ENCODE measurements at places on chromosomes 2 and 18.

- DNase-seq, result no peak
Observed at GRCh38 chr2:206164261-206164862, 4.7 kb downstream of the EEF1B2 start.

- peak; percentile 44 for DNase-seq
Observed at GRCh38 chr2:170715062-170715931, at the start of gene SP5. Gene SP5 (plus strand): TSS chr2:170715337. CDS start chr2:170715513, 176 bp downstream.

- no peak for DNase-seq
Observed at GRCh38 chr2:74617122-74617521, 31.0 kb downstream of the M1AP start.

GRCh38 chr18:23442958-23443357 lies 10.1 kb upstream of the RIOK3 start:
- no peak for DNase-seq

- no peak for DNase-seq
Observed at GRCh38 chr18:58861861-58862301, 2.8 kb upstream of the ZNF532 start.

DNA sequence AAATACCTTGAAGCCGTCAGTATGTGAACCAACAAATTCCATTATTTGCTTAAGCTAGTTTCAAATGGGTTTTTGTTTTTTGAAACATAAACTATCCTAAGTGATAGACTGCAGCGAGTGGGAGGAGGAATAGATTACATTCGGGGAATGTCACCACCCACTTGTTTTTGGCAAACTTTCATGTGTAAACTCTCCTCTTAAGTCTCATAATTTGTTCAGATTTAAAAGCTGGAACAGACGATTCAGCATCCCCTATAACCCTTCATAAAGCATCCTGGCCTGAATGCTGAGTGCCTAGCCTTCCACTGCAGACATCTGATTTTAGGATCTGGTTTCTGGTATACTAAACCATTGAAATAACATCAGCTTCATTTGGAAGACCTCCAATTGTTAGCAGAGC lies 51.0 kb downstream of the CPO start:
- DNase-seq, result no peak

DNA sequence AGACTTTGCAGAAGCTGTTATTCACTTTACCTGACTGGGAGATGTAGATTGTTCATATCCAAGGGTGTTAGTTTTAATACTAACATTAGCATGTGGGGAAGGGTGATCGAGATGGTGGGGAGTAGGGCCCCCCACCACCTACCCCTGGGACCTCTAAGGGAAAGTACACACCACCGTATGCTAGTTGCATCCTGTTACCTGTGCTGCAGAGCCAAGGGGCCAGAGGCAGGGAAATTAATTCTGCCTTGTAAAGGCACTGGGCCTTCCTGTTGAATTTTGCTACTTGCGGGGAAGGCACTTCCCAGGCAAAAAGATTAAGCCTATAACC lies 9.0 kb downstream of the STEAP3 start:
- DNase-seq, result no peak

DNA sequence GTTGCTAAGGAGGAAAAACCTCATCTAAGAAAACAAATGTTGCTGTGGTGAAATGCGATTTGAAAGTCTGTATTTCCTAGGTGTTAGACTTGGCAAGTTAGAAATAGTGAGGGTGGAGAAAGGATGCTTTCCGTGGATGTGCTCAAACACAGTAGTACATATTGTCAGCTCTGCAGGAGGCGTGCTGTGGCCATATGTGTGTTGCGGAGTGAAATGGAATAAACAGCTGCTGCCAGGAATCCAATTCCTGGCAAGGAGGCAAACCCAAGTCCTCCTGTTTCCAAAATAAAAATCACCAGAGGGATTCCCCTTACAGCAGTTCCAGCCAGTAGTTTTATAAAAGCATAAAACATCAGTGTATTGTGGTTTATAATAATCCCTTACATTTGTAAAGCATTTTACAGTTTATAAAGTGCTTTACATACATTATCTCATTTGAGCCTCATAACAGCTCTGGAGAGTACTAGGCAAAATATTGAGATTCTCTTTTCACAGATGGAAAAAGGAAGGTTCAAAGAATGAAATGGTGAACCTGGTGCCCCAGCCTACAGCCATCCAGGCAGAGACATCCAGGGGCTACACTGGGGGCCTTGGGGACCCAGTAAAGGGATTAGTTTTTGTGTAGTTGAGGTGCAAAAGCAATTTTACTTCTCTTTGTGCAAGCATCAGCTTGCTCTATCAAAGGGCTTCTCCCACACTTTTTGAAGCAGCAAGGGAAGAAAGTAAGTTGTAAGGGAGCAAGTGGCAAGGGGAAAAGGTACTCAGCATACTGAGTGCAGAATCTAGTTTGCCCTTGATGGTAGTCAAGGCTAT lies 206.0 kb downstream of the AGPS start:
- no peak for DNase-seq

DNA sequence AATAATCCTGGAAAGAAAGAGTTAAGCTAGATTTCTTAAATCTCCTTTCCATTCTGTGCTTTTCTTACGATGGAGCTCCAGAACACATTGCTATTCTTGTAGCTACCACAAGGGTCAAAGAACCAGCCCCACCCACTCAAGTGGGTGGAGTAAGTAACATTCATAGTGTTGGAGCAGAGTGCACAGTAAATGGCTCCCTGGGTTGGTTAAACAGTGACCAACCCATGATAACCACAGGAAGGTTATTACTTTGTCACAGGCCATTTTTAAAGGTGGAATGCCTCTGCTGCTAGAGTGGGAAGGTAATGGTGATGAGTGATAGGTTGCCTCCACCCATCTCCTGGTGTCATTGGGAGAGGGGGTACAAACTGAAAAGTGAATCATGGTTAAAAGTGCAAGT lies 13.9 kb downstream of the ARPC2 start:
- no peak for DNase-seq

- no peak for DNase-seq
Observed at GRCh38 chr2:65856423-65856822, 424.0 kb upstream of the SPRED2 start.

- no peak for DNase-seq
Observed at GRCh38 chr2:178441426-178441825, 9.5 kb downstream of the PRKRA start.

DNA sequence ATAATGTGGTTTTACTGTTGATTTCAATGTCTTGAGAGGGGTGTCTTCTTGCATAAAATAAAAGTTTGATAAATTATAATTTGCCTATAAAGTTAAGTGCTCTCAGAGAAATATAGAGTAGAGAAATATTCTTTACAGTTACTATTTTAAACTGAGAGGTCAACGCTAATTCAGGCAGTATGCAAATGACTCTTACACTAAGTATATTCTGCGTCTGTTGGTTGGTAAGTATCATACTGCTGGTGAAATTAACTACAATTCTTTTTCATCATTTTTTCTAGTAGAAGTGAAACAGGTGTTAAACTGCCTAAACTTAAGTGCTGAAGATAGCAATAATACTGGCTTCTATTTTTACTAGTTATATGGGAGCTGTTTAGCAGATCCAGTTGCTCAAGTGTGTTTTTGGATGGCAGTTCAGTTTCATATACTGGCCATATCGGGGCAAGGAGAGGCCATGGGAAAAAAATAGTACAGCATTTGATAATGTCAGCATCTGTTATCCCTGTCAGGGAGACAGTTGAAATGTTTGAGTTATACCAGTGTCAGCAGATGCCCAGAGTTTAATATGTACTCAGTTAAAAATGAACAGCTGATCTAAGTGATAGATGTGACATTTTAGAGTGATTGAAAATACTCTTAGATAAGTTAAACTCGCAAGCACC lies 86.2 kb downstream of the MIB1 start:
- DNase-seq, result no peak

- no peak for DNase-seq
Observed at GRCh38 chr2:33084433-33084832, 137.7 kb downstream of the LTBP1 start.

GRCh38 chr2:105796131-105796638 lies 51.5 kb downstream of the NCK2 start:
- no peak for DNase-seq

- DNase-seq, result no peak
Observed at GRCh38 chr2:48531141-48531648, 1.2 kb downstream of the STON1 start.

DNA sequence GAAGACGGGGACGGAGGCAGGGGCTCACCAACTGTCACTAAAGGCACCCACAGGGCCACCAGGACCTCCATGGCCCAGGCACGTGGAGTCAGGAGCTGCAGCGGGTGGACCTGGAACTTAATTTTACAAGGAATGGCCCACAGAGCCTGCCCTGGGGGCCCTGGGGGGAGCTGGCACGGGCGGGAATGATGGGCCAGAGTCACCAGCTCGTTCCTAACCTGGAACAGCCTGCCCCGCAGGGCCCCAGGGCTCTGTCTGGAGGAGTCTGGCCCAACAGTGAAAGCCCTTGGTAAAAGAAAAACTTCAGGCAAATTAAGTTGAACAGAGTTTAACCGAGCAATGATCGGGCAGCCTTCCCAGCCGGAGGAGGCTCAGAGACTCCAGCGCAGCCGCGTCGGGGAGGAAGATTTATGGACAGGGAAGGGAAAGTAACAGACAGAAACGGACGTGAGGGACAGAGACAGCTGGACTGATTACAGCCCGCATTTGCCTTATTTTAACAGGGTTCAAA lies 118.4 kb upstream of the TMEM18 start:
- DNase-seq, result no peak

DNA sequence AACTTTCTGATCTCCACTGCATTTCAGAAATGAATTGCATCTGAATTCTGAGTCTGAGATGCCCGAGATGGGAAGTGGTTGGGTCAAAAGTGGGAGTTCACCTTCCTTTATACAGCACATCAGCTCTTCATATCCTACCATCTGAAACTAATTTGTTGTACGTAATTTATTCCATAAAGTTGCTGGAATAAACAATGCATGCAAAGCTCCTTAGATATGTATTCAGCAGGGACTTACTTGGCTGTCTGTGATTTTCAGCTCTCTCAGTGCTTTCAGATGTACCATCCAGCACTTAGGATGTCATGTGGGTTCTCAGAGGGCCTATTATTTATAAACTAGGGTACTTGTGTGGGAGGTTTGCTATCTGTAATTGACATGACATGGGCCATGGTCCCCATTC lies 46.9 kb upstream of the EFEMP1 start:
- no peak for DNase-seq

- no peak for DNase-seq
Observed at GRCh38 chr2:11203480-11203879, 48.2 kb downstream of the SLC66A3 start.

DNA sequence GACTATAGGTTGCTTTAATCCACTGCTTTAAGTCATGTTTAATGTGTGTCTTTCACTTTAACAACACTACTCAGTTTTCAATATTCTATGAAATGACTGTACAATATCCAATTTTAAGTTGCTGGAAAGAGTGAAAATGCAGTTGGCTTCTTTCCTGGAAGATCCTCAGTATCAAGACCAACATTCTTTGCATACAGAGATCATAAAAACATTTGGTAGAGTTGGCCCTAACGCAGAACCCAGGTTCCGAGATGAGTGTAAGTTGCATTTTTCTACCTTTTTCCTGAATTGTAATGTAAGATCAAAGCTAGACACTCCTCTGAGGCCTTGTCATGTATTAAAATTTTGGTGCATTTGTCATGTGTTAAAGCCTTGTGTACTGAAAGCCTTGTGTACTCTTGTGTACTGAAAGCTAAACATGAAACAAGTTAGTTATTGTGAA lies 42.9 kb upstream of the TNFRSF11A start:
- no peak for DNase-seq

DNA sequence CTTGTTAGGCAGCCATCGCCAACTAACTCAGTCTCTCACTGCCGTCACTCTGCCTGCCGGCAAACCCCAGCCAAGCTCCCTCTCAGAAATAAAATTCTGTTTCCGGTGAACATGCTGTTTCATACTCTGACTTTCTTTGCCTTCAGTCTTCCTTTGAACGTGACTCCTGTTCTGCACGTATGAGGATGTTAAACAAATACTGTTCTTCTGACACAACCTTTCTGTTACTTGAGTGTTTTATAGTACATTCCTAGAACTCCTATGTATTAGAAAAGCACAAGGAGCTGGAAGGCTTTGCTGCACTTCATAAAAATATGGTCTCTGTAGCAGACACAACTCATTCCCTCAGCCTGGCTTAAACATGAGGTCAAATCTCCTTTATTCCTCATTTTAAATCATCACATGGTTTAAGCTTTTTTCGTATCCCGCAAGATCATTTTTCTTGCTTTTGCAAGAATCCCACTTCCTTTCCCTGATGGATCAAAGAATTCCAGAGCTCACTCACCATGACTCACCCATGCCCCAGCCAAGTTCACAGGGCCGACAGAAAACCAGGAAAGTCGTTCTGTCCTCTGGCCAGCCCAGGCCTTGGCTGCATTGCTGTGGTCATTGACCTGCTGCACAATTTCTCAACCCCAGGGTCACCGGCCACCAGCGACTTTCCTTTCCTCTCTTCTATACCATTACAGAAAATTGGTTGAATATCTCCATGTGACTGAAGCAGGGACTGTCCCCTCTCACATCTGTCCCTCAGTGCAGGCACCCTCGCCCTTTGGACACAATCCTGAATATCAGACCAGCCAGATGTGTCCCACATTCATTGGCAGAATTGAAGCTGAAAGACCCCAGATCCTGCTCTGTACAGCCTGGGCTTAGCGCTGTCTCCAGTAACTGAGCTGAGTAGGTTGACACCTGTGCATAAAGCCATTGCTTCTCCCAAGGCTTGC lies 183.1 kb upstream of the ARL4C start:
- no peak for DNase-seq

- no peak for DNase-seq
Observed at GRCh38 chr2:60676706-60677330, 79.2 kb upstream of the PAPOLG start.

DNA sequence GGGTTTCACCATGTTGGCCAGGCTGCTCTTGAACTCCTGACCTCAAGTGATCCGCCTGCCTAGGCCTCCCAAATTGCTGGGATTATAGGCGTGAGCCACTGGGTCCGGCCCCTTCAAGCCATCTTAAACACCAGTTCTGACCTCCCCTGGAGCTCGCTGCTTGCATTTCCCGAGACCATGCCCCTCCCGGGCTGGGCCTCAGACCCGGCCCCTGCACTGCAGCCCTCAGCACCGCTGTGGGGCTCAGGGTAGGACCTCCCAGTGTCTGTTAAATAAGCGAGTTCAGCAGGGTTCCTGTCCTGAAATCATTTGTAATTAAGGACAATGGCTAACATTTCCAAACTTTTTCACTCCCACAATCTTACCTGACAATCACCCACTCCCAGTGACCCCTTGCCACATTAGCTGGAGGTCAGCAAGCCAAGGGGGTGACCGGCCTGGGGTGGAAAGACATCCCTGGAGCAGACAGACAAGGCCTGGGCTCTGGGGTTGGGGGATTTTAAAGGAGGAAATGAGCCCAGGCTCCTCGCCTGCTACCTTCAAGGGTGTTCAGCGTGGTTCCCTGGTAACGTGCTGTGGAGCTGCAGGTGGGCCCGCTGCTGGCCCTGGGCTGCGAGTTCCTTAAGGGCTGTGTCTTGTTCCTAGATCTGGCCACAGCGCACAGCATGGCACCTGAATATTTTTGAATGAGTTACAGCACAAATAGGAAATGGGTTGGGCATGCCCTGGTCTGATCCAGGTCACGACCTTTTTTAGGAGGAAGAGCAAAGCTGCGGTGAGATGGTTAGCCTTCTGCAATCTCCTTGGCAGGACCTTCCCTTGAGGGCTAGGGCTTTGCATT lies 15.1 kb downstream of the CYS1 start:
- no peak for DNase-seq

Data from NCI-H2029 (cell line).